Dermis blood vessel endothelial cell (primary cell): ENCODE measurements at places on chromosomes 5 and 9. TPM values are rescaled to one million over a fixed set of nuclear protein-coding genes. Genes with fewer than 3 reads are reported as not detected.

OR1N2 gene
- not detected in 2 replicates for total RNA-seq

CER1 gene
- total RNA-seq = not detected in 2 replicates

CDX1 gene
- not detected in 2 replicates for total RNA-seq

GLIPR2 gene
- 32.4 and 45.6 TPM in 2 replicates for total RNA-seq

GABRG2 gene
- total RNA-seq = not detected in 2 replicates

SLC6A3 gene
- not detected in 2 replicates for total RNA-seq

FAM151B gene
- 2.6 and 3.0 TPM in 2 replicates for total RNA-seq

EIF4EBP3 gene
- 0.37 and 0.51 TPM in 2 replicates for total RNA-seq

ASS1 gene
- total RNA-seq = 4.0 and 9.5 TPM in 2 replicates

LHX3 gene
- not detected in 2 replicates for total RNA-seq

CD274 gene
- 12.7 and 17.7 TPM in 2 replicates for total RNA-seq

MRPL50 gene
- total RNA-seq = 15.5 and 19.4 TPM in 2 replicates

TAS2R1 gene
- total RNA-seq = not detected in 2 replicates

SNCB gene
- total RNA-seq = 0.84 and 1.4 TPM in 2 replicates

SIGMAR1 gene
- total RNA-seq = 37.1 and 63.5 TPM in 2 replicates

THBS4 gene
- 0.28 and 1.4 TPM in 2 replicates for total RNA-seq

HNRNPAB gene
- 55.0 and 64.6 TPM in 2 replicates for total RNA-seq

IDNK gene
- total RNA-seq = 4.1 and 5.5 TPM in 2 replicates

CSF2 gene
- total RNA-seq = 0.14 and 0.34 TPM in 2 replicates

PCDHB12 gene
- 0.47 and 0.68 TPM in 2 replicates for total RNA-seq

TPPP gene
- under 0.01 and 0.14 TPM in 2 replicates for total RNA-seq

ANKRD33B gene
- 2.0 and 3.4 TPM in 2 replicates for total RNA-seq

SLC28A3 gene
- total RNA-seq = not detected in 2 replicates

CARTPT gene
- total RNA-seq = not detected in 2 replicates
